AG20443 (cell line): ENCODE measurements at places on chromosomes 6 and 20.

DNA sequence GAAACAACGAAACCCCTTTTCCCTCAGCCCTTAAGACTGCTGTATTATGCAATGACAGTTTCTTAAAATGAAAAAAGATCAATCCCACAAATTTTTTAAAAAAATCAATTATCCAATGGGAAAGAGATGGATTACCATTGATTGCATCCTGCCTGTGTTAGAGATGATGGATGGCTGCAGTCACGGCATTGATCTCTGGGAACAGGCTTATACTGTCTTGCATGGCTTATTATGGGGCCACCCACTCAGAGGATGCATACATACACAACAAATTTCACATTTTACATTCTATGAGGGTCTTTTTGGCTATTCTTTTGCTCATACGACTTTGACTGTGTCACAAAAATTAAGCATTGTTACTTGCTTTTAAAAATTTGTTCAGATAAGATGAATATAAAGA is 724.3 kb downstream of the HDGFL1 start:
- no peak for DNase-seq

DNA sequence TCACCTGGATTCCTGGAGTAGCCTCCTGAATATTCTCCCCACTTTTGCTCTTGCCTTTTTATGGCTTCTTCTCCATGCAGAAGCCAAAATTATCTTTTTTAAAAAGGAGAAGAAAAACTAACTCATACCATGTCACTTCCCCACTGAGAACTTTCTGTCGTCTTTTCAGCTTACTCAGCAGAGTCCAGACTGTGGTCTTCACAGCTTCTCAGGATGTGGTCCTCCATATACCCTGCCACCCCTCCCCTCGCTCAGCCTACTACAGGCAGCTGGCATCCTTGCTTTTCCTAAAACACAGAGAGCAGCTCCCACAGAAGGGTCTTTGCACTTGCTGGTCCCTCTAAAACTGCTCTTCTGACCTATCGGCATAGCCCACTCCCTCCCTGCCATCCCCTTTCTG is 89.4 kb upstream of the ISM1 start:
- no peak for DNase-seq

- DNase-seq = no peak
Measured at GRCh38 chr6:43759136-43759906, 10.7 kb upstream of the VEGFA start.

DNA sequence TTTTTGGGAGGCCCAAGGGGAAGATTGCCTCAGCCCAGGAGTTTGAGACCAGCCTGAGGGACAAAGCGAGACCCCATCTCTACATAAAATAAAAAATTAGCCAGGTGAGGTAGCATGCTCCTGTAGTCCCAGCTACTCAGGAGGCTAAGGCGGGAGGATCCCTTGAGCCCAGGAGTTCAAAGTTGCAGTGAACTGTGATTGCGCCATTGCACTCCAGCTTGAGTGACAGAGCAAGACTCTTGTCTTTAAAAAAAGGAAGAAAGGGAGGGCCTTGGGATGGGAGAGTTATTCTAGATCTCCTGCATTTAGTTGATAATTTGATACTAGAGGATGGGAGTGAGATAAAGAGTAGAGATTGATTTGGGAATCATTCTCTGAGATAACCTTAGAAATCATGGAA is 68.1 kb downstream of the ITCH start:
- no peak for DNase-seq

DNA sequence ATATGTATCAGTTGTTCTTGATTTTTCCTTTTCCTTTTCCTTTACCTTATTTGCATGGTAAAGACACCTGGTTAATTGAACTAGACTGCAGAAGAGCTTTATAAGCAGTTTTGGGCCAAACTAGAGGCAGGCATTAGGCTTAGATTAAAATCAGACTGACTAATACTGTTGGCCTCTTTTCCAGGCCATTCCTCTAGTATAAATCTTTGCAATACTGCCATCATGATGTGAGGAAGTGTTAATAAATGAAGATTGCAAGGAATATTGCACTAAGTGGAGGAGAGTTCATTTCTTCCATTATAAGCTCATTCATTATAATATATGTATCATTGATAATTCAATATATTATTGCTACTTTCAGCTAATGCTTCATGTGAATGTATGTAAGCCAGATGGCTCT is 163.8 kb downstream of the MMUT start:
- no peak for DNase-seq

DNA sequence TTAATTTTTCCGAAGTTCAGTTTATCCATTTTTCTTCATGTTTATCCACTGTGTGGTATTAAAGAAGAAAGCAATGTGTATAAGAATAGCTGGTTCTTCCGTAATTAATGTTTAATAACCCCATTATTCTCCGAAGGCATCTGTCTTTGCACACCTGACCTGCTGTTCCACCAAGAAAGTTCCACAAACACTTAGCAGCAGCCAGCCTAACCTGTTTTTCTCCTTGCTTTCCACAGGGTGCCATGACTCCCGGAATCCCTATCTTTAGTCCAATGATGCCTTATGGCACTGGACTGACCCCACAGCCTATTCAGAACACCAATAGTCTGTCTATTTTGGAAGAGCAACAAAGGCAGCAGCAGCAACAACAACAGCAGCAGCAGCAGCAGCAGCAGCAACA is 7.4 kb downstream of the TBP start:
- DNase-seq = no peak

DNA sequence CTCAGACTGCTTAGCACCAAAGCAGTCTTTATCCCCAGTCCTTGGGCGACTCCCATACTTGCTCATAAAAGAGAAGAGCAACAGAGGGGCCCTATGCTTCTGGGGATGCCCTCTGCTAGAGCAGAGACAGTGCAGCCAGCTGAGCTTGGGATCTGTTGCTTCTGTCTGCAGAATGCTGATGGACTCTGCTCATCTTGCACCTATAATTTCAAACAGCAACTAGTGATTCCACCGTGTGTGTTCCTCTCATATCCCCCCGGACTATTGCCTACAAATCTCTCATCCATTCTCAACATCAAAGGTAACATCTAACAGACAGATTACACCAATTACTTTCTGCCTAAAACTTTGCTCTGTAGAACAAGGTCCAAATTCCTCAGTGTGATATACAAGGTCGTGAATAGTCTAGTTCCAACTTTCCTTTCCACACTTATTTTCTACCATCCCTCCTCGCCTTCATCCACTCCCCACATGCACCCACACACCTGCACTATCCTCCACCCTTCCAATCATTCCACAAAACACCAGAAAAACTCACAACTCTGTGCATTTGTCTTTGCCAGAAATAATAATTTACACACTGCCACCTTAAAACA is 62.6 kb downstream of the FRK start:
- DNase-seq = no peak

DNA sequence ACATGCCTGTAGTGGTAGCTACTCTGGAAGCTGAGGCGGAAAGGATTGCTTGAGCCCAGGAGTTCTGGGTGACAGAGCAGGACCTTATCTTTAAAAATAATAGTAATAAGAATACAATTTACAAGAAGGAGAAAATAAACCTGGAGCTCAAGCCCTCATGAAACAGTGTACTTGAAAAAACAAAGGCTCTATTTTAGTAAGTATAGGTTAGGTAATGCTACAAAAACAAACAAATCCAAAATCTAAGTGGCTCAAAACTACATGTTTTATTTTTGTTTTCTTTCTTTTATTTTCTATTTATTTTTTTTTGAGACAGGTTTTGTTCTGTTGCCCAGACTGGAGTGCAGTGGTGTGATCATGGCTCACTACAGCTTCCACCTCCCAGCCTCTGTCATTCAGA is 57.6 kb upstream of the SLC23A2 start:
- DNase-seq = no peak

GRCh38 chr20:23434521-23435313 is 4.8 kb upstream of the CSTL1 start:
- DNase-seq = no peak

DNA sequence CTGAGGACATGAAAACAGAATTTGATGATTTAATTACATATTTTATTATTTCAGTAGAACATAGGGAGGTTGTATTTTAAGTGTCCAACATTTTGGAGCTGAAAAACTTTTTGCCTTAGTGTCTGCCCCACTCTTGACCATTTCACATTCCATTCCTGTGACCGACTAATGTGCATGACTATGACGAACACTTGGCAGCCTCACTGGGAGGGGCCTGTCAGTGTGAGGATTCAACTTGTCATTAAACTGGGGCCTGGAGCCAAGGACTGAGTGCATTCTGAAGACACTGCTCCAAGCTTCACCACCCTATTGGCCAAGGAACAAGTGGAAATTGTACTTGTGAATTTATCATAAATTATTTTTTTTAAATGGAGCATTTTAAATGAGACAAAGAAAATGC is 661.3 kb downstream of the BCKDHB start:
- peak; percentile 84 for DNase-seq

- peak; percentile 76 for DNase-seq
Measured at GRCh38 chr20:16517946-16518783, 55.1 kb downstream of the KIF16B start.

- DNase-seq = peak; percentile 90
Measured at GRCh38 chr20:11229772-11230171, 556.0 kb upstream of the JAG1 start.
